ENCODE measurements at places on chromosomes 13 and 19. TPM values are rescaled to one million over a fixed set of nuclear protein-coding genes. Genes with fewer than 3 reads are reported as not detected.

DNA sequence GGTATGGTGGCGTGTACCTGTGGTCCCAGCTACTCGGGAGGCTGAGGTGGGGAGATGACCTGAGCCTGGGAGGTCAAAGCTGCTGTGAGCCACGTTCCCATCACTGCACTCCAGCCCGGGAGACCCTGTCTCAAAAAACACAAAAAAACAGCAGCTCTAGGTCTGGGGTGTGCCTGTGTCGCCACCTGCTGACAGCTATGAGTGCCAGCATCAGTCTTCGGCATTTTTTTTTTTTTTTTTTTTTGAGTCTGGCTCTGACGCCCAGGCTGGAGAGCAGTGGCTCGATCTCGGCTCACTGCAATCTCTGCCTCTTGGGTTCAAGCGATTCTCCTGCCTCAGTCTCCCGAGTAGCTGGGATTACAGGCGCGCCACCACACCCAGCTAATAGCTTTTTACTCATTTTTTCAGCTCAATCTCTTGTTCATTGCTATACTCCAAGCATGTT, 10.1 kb downstream of the AP2S1 start:
- DNase-seq: peak; percentile 68

Gene CATSPERD
- not detected for total RNA-seq

Gene COL4A2
- 0.12 TPM for total RNA-seq

DNA sequence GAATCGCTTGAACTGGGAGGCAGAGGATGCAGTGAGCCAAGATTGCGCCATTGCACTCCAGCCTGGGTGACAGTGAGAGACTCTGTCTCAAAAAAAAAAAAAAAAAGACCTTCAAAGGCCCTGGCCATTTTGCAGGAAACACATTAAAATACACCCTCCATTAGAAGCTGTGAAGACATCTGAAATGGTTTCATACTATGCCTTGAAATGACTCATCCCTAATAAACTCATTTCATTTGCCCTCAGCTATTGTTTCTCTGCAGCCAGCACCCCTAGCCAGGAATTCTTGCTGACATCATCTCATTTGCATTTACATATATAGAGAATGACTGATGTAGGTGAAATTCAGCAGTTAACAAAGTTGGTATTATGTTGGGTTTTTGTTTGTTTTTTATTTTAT, 8.7 kb downstream of the EML2 start:
- no peak for DNase-seq

DNA sequence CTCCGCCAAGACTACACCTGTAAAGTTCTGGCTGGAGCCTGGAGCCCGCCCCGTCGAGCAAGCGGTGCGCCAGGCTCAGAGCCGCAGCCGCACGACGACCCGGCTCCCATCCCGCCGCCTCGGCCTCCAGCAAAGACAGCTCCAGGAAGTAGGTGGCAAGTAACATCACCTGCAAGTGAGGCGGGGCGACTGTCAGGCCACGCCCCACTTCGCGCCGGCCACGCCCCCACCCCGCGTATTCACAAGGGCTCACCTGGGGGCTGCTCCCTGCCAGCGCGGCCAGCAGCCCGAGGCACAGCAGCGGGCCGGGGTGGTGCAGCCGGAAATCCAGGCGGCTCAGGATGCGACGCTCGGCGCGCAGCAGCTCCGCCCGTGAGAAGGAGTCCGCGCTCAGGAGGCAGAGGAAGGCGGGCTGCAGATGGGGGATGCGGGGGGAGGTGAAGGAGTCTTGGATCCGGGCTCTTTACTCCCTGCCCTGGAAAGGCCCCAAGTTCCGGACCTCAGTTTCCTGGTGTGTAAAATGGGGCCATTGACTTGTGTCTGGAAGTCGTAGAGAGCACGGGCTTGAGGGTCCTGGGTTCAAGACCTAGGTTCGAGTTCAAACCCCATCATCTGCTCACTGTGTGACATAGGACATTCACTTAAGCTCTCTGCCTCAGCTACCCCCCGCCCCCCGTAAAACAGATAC, 3.2 kb downstream of the CCNP start:
- no peak for DNase-seq

DNA sequence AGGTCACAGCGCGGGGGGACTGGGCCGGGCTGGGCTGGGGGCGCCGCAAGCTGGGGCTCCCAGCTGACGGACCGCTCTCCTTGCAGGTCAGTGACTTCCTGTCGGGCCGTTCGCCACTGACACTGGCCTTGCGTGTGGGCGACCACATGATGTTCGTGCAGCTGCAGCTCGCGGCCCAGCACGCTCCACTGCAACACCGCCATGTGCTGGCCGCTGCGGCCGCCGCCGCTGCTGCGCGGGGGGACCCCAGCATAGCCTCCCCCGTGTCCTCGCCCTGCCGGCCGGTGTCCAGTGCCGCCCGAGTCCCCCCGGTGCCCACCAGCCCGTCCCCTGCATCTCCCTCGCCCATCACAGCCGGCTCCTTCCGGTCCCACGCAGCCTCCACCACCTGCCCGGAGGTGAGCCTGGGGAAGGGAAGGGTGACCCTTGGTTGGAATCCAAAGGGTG, 5.7 kb downstream of the MIDN start:
- DNase-seq: no peak
